ENCODE measurements at places on chromosomes 7 and 10.
A peak's percentile ranks its signal among the peaks of the same experiment; 100 is the strongest.

- DNase-seq: no peak
These were observed 45.2 kb upstream of the BPGM start for GRCh38 chr7:134601459-134601858.

DNA sequence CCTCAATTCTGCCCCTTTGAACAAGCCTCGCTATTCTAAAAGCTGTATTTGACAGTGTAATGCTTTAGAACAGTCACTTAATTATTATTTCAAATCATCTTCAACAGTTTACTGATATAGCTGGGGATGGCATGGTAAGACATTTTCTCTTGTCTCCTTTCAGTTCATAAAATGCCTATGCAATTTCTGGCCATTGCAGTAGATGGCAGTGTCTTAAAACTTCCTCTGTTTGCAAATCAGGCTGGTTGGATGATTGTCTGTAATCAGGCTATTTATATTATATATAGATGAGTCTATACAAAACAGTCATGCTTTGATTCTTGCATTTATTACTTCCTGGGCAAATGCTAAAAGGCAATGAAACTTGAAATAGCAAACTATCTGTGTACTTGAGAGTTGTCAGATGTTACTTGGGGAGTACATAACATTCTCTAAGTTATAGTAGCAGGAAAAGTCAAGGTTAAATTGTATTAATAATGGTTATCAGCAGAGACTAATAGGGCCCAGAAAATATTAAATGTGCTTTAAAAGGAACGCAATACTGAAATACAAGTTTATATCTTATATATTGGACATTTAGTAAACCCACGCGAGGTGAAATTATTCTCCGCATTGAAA lies 55.5 kb upstream of the LHFPL3 start:
- peak; percentile 49 for DNase-seq

DNA sequence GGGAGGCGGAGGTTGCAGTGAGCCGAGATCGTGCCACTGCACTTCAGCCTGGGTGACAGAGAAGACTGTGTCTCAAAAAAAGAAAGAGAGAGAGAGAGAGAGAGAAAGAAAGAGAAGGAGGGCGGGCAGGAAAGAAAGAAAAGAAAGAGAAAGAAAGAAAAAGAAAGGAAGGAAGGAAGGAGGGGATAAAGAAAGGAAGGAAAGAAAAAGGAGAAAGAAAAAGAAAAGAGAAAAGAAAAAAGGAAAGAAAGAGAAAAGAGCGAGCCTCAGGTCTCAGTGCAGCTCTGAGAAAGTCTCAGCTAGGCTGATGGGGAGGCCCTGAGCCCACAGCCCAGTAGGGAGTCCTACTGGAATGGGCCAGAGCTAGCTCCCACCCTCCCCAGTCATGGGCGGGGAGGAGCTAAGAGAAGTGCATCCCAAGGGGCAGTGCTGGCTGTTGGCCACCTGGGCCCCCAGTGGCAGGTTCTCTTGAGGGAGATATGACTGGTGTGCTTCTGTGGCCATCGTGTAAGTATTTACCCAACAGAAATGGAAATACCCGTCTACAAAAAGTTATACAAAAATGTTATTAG lies 69.3 kb downstream of the ABRAXAS2 start:
- no peak for DNase-seq

GRCh38 chr10:129207297-129207696 lies 259.7 kb upstream of the MGMT start:
- no peak for DNase-seq

GRCh38 chr10:132096223-132096622 lies 30.5 kb downstream of the JAKMIP3 start:
- DNase-seq: peak; percentile 3

GRCh38 chr10:132708441-132708840 lies 77.5 kb downstream of the NKX6-2 start:
- DNase-seq: no peak
